Activated CD4-positive, alpha-beta T cell treated with anti-CD3 and anti-CD28 coated beads, Interleukin-2, amount 10 ng/mL, durations not matched to agents 24 days and 14 days (primary cell): ENCODE measurements at places on chromosomes 7 and 10.

DNA sequence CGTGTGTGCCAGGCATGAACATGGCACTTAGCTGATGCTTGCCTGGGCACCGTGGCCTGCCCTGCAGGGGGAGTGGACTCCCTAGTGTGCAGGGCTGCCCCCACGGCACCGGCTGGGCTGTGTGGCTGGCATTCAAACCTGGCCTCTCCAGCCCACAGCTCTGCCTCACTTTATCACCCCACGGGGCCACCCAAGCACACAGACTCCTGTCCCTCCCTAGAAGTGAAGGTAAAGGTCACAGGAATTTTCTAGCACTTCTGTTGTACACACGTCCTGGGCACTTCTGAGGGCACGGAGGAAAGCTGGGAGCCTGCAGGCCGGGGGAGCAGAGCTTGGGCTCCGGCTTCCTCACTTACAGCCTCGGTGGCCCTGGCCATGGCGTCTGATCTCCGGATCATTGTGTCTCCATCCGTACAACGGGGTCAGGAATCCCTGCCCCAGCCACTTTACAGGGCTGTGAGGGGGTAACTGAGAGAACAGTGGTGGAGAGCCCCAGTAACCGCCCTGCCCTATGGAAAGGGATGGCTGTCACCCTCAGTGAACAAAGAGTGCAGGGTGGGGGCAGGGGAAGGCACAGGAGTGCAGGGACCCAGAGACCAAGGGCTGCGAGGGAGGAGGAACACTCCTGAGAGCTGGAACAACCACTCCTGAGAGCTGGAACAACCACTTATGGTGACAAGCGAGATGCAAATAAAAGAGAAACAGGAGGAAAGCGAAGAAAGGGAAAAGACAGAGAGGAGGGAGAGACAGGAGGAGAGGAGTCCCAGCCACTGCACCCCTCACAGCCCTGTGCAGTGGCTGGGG, 3.9 kb upstream of the PYROXD2 start:
- no peak for DNase-seq

DNA sequence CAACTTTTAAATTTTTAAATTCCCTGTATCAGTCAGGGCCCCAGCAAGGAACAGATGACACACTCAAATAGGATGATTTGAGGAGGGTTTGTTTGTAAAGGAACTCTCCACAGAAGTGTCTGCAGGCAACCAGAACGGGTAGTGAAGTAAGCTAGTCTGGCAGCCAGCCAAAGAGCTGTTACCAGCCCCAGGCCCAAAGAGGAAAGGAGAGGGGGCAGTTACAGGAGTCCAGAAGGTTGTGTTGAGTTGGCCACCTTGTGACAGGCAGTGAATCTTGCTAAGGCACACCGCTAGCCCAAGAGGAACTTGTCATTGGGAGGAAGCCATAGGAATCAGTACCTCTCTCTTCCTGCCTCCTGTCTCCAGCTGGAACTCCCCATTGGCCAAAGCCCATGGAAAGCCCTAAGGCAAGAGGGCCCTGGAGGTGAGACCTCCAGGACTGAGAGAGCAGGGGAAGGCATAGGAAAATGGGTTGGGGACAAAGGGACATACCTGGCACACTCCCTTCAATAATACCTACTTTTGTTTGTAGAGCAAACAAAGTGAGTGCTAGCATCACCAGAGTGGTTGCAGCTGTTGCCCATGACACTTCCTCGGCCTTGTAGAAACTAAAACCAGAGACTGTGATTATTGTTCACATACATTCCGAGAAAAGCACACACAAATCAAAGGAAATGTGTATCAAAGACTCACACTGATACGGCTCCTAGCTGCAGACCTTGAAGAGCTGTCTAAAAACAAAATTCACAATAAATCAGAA, 25.4 kb upstream of the GATAD1 start:
- no peak for DNase-seq

DNA sequence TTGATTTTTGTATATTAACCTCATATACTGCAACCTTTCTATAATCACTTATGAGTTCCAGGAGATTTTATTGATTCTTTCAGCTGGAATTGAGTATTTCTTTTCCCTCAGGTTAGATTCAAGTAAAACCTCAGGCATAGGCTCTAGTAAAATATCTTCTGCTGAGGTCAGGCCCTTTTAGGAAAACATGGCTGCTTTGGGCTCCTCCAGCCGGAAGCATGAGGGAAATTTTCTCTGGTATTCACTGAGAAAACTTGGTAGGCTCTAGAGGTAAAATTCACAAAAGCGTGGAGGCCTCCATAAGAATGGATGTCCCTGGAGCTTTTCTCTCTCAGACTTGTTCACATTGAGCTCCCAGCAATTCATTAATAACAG, 56.7 kb downstream of the AKR1E2 start:
- no peak for DNase-seq

GRCh38 chr10:52121688-52122087, 192.4 kb upstream of the DKK1 start:
- DNase-seq: no peak

- DNase-seq: no peak
Observed at GRCh38 chr10:87695074-87695473, 35.4 kb downstream of the PAPSS2 start.

- DNase-seq: no peak
Observed at GRCh38 chr7:77837275-77837674, 38.7 kb downstream of the PHTF2 start.

DNA sequence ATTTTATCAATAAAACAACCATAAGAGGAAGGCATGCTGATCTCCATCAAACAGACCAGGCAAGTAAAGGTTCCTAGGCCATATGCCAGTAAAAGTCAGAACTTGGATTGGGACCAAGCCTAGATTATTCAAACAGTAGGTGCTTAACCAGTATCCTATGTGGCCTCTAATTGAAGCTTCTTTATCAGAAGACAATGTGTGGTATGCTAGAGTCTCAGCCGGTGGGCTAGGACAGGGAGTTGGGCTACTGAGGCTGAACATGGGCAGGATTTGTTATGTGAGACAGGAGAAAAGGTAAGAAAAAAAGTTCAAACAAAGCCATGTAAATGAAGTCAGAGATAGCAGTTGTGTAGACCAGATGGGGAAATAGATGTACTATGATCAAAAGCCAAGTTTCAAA, 413.7 kb upstream of the GHITM start:
- DNase-seq: no peak

- DNase-seq: no peak
Observed at GRCh38 chr10:89382757-89383156, 4.9 kb downstream of the IFIT1B start.

DNA sequence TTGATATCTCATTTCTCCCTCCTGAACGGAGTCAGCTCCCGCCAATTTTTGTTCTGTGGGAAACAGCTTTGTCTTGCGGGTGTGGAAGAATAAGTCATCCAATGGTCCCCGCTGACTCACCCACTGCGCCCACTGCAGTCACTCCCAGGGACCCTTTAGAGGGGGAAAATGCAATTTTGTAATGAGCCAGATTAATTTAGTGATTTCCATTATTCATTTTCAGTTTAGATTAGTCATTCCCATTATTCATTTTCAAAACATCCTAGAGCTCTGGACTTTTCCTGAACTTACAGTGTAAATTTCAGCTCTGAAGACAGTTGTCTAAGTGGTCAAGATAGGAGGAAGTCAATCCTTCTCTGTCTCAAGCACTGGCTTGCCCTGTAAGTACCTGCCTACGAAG, 154.9 kb upstream of the TMEM72 start:
- DNase-seq: no peak

GRCh38 chr7:20284771-20285143, 45.9 kb upstream of the ITGB8 start:
- no peak for DNase-seq

DNA sequence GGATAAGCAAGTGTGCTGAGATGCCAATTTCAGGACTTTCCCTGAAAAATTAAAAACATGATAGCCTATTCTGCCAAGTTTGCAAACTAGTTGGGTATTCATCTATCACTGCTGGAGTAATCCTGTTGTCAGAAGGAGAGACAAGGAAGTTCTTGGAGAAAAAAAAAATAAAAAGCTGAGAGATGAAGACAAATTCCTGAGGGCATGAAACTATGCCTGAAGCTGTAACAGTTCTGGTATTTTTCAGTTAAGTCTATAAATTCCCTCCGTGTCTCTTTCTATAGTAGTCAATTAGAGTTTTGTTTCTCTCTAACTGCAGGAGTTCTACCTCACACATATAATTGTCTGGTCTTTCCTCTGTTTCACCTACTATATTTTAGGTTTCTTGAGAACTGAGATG, 95.7 kb downstream of the DGKB start:
- no peak for DNase-seq

DNA sequence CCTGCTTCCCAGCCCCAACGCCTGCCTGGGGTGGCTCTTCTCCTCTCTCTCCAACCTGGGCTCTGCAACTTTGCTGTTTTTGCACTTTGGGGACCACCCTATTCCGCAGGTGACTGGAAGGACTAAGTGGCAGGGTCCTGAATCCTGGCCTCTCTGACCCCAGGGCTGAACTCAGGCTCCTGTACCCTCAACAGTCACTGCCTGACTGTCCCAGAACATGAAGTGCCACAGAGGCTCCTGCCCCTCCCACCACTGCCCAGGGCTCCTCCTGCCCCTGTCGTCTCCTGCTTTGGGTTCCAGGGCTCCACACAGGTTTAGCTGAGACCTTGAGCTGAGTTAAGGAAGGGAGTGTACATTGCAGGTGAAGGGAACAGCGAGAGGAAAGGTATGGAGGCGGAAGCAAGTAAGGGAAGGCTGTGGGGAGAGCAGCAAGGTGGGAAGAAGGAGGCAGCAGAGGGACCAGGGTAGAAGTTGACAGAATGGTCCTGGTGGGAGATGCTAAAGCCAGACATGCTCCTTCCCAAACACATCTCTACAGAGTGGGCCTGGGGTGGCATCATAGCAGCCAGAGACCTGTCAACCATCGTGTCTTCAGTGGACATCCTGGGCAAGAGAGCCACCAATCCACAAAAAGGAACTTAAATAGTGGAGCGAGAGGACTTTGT, 5.7 kb upstream of the GRID1 start:
- no peak for DNase-seq

DNA sequence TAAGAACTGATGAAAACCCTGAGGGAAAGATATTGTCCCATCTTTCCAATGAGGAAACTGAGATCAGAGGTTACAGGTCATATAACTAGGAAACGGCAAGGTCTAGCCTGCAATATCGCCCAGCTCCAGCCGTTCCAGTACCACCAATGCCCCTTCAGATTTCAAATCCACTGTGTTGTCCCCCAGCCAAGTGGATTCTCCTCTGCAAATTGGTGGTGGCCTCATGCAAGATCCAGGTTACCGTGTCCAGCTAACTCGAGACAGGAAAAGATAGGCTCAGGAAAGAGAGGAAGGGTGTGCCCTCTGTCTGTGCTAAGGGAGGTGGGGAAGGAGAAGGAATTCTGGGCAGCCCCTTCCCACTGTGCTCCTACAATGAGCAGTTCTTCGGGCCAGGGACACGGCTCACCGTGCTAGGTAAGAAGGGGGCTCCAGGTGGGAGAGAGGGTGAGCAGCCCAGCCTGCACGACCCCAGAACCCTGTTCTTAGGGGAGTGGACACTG, 25.3 kb downstream of the PRSS2 start:
- DNase-seq: no peak

GRCh38 chr10:13644866-13645265, 58.1 kb downstream of the PRPF18 start:
- no peak for DNase-seq

- DNase-seq: no peak
Observed at GRCh38 chr7:133369130-133369529, 116.3 kb downstream of the EXOC4 start.

GRCh38 chr7:35905555-35905954, 104.7 kb downstream of the SEPTIN7 start:
- peak; percentile 48 for DNase-seq

DNA sequence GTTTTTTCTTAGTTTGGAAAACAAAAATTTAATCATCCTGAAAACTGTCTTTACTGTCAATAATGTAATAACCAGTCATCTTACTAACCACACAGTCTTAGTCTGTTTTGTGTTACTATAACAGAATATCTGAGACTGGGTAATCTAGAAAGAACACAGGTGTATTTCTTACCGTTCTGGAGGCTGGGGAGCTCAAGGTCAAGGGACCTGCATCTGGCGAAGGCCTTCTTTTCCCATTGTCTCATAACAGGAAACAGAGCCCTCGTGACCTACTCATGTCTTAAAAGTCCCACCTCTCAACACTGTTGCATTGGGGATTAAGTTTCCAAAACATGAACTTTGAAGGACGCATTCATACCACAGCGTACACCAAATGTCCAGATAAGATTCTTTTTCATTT, 932.3 kb downstream of the CNTNAP2 start:
- no peak for DNase-seq

DNA sequence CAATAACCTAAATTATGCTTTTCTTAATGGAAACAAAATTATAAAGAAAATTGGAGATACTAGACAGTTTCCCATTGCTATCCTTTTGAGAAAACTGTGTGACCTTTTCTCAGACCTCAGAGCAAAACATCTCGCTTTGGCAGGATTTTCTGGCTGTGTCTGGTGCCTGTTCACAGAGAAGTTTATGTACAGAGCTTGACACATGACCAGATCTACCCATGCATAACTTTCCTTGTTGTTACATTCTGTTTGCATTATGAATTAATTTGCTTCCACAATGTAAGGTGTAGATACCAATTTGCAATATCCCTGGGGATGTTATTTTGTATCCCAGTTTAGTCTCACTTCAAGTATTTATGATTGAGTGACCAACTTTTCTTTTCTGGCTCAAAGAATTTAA, 565.0 kb downstream of the XPNPEP1 start:
- DNase-seq: no peak

GRCh38 chr10:42954766-42955492, 121.9 kb upstream of the RET start:
- no peak for DNase-seq

DNA sequence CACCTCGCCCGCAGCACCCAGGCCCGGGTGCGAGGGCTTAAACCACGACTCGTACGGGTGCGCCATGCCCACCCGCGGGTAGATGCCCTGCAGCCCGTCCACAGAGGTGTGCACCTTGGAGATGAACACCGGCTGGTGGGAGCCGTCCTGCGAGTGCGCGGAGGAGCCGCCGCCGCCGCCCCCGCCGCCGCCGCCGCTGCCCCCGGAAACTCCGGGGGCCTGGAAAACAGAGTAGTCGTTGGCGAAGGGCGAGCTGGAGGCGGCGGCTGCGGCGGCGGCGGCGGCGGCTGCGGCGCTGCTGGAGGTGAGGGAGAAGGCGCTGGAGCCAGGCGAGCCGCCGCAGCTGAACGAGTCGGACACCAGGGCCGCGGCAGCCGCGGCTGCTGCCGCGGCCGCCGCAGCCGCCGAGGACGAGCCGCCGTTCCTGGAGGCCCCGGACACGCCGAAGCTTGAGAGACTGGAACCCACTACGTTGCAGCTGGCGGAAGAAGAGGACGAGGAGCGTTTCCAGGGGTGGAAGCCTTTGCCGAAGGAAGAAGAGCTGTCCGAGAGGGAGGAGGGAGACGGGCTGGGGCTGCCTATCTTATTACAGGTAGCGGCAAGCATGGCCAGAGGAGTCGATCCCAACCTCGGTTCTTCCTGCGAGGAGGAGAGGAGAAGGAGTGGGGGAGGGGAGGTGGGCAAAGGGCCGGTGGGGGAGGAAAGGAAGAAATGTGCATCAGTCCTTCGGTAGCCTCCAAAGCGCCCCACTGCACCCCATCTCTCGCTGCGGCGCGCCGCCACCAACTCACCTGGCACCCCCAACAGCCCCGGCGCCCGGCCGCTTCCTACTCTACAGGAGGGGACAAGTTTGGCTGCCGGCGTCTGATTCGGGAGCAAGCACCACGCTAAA, 1.3 kb downstream of the SP8 start:
- DNase-seq: peak; percentile 58
